Kasumi-1 (cell line): ENCODE measurements at places on chromosomes 12 and 14.

DNA sequence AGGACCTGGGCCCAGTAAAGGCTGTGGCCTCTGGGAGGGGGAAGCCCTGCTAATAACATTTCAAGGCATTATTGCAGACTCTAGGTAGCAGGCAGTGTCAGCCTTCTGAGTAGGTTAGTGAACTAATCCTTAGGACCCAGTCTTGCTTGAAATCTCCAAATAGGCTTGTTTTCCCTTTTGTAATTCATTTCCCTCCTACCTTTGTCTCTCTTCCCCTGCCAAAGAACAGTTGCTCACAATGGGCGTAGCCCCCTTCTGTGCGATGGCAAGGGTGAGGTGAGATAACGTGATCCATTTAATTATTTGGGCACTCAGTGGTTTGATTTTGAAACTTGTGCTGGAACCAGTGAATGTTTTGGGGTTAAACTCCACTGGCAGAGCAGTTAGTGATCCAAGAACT is 10.9 kb downstream of the PELI2 start:
- no peak for DNase-seq

- DNase-seq, result no peak
Observed at GRCh38 chr12:121512561-121512960, 68.3 kb downstream of the KDM2B start.

- DNase-seq, result no peak
Observed at GRCh38 chr14:76456891-76457586, 81.1 kb downstream of the ESRRB start.

DNA sequence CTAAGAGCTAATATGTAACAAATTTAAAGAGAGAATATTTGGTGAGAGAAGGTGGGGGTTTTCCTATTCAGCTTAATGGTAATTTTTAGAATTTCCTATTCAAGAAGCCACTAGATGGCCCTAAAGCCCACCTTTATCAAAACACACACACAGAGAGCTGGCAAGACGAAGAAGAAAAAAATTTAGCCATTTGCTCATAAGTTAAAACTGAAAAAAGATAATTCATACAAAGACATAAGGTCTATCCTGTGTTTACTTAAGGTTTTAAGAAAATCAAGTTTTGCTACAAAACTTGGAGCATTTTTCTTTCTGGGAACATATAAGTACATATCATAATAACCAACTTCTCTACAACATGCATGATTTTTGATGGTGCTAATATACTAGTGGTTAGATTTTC is 46.8 kb upstream of the PCED1B start:
- peak; percentile 86 for DNase-seq

- no peak for DNase-seq
Observed at GRCh38 chr12:104602896-104603295, 146.1 kb downstream of the CHST11 start.

DNA sequence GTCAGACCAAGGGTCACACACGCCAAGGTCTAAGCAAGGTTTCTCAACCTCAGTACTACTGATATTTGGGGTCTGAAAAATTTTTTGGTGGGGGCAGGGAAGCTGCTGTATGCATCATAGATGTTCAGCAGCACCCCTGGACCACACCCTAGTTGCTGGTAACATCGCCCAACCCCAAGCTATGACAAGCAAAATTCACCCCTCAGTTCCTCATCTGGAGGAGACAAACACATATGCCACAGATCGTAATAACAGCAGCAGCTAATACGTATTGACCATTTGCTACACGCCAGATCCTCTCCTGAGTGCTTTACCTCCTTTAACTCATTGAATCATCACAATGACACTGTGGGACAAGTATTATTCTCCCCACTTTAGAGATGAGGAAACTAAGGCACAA is 46.4 kb downstream of the ACTN1 start:
- no peak for DNase-seq
